ENCODE measurements at places on chromosomes 13 and 19.
A peak's percentile ranks its signal among the peaks of the same experiment; 100 is the strongest.

GRCh38 chr19:6801485-6802086 is 29.1 kb downstream of the VAV1 start:
- DNase-seq, result peak; percentile 82

DNA sequence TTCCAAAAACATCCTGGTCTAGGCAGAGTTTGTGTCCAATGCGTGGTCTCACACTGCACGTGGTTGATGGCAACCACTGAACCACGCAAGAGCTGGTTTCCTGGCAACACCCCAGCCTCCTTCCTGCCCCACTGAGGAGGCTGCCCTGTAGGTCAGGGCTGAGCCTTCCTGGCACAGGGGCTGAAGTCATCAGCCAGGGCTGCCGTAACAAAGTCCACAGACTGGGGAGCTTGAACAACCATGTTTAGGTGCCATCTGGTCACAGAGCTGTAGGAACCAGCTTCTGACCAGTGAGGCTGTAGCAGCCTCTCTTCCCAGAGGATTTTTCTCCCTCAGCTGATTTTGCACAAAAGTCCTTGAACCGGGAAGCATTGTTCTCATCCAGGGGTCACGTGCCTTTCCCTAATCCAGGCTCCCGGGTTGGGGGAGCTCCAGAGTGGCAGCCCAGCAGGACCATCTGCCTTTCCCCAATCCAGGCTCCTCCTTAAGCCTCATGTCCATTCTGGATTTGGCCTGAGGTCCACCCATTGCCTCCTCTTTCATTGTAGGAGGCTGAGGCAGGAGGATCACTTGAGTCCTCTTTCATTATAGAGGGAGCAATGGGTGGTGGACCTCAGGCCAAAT is 53.9 kb downstream of the CHST8 start:
- DNase-seq, result no peak

GRCh38 chr13:25114220-25114619 is 18.3 kb downstream of the PABPC3 start:
- DNase-seq, result peak; percentile 7

DNA sequence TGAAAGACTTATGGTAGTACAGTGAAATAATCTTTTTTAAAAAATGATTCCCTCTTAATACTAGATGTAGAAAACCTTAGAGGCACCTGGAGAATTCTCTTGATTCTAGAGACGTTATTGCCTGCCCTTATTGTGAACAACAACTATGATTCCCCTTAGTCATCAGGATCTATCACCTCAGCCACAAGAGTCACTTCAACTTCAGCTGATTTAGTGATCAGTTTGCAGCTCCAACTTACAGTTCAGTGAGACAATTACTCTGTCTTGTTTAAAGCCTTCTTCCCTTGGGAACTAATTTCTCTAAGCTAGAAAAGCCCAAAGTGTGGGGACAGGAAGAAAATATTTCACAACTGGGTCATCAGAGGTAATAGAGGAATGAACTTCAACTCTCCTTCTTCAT is 254.3 kb upstream of the SLITRK1 start:
- DNase-seq, result peak; percentile 9

- no peak for DNase-seq
Measured at GRCh38 chr19:49888510-49888824, 8.2 kb downstream of the IL4I1 start.

- no peak for DNase-seq
Measured at GRCh38 chr13:39297664-39298171, 259.5 kb downstream of the NHLRC3 start.

DNA sequence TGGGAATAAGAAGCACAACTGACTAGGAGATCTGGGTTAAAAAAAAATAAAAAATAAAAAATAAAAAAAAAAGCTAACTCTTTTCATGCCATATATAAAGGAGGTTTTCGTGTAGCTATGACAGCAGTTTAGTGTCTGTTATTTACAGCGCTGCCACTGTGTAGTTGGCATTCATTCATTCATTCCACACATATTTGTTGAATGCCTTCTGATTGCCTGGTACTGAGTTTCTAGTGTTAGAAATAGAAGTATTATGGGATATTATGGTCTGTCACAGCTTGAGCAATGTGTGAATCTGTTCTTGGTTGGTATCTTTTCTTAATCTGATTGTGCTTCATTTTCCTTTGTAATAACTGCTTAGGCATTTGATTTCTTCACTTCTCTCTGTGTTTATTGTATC is 237.4 kb downstream of the NBEA start:
- DNase-seq, result no peak

GRCh38 chr19:11257846-11258380 is 4.4 kb downstream of the DOCK6 start:
- no peak for DNase-seq

DNA sequence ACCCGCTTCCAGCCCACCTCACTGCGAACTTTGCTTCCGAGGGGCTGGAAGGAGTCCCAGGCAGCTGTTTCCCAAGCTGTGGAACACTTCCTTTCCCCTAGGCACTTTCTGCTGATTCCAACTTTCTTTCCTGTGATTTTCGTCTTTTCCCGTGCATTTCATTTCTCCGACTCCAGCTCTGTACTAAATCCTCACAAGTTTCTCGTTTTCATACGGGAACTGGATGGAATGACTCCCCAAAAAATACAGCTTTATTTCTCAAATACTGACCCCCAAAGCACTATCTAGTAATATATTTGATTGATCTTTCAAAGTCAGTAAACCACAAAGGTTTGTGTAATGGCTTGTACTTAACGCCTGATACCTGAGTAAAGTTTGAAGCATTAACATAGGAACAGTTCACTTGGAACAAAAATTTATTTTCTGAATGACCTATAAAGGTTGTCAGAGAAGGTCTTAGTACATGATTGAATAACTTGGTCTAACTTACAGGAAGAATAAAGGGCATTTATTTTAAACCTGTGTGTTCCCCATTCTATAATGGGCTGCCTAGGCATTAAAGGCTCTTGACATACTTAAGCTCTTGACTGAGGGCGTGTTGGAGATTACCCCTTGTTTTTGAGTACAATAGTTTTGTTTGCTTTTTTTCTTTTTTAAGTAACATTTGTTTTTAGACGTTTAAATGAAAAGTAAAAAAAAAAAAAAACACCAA is 1.3 kb upstream of the PCDH9 start:
- no peak for DNase-seq

- no peak for DNase-seq
Measured at GRCh38 chr13:95957331-95957730, 95.9 kb downstream of the UGGT2 start.

Measured in central memory CD4-positive, alpha-beta T cell (primary cell).